ENCODE measurements at places on chromosomes 2 and 18. TPM values are rescaled to one million over a fixed set of nuclear protein-coding genes. Genes with fewer than 3 reads are reported as not detected.
A peak's percentile ranks its signal among the peaks of the same experiment; 100 is the strongest.

ERFE gene
- total RNA-seq: 0.53 TPM

KCNS3 gene
- 14.0 TPM for total RNA-seq

ATOH8 gene
- total RNA-seq: 5.3 TPM

LBX2 gene
- 6.9 TPM for total RNA-seq

THSD7B gene
- total RNA-seq: not detected

SERPINB7 gene
- total RNA-seq: not detected

GRCh38 chr2:118774458-118775133 is 72.9 kb downstream of the EN1 start:
- DNase-seq: peak; percentile 47

DNA sequence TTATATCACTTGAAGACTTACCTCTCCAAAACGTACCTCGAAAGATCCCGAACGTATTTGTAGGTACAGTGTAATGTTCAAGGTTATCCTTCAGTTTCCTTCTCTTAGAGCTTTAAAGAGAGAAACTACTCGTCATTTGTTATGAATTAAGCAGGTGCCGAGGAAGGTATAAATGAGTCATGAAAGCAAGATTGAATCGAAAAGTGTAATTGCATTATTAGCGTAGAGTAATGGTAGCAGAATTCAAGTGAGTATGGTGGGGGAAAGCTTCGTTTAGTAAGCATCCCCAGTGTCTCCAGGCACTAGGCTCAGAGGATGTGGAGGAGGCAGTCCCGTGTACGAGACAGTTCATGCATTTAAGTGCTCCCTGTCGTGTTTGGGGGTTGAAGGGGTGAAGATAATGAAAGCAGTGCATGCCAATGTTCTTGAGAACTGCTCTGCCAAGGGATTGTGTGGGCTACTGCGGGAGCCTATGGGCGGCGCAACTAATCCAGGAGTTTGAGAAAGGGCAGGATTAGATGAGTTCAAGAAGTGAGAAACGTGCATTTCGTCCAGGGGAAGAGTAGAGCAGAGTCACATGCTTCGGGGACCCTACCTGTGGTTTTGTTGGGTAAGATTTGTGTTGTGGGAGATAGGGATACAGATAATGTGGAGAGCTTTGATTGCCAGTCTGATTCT is 858 bp downstream of the POLR1B start:
- no peak for DNase-seq

- DNase-seq: no peak
Measured at GRCh38 chr2:134906726-134907125, 11.9 kb upstream of the CCNT2 start.

- DNase-seq: no peak
Measured at GRCh38 chr2:102141011-102141943, 1.3 kb upstream of the IL1R1 start.

- no peak for DNase-seq
Measured at GRCh38 chr2:29269095-29269764, 154.0 kb downstream of the CLIP4 start.

DNA sequence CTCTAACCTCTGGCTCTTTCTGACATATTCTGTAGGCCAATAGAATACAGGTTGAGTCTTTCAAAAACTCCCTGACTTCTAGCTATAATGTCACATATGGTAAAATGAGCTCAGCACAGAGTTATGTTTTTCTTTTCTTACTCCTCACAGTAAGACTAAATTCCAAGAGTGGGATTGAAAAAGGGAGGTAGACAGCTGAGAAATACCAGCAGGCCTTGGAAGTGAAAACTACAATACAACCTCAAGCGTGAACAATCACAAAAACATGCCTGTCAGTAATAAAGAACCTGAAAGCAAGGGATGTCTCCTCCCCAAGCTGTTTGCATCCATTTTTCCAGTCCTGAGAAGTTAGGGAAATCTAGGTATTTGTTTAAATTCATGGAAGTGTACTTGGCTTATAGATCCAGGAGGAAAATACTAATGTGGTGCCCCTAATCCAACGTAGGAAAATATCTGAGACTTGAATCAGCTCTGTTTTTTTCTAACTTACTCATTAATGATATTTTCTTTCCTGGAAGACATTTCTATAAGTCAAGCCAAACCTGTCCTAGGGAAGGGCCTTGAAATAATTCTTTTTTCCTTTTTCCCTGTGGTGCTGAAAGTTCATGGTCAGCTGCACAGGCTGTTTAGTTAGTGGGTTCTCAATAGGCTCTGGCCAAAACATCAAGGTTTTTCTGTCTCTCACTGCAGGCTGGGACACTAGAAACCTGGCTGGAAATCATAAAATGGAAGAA is 167.9 kb upstream of the SPATS2L start:
- DNase-seq: no peak

DNA sequence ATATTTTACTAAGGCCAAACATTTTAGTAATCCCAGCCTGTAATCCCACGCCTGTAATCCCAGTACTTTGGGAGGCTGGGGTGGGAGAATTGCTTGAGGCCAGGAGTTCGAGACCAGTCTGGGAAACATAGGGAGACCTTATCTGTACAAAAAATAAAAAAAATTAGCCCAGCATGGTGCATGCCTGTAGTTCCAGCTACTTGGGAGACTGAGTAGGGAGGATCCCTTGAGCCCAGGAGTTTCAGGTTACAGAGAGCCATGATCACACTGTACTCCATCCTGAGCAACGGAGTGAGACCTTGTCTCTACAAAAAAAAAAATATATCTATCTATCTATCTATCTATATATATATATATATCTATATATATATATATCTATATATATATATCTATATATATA is 19.1 kb downstream of the KLHL23 start:
- DNase-seq: no peak

All from Peyer's patch (tissue), 4 donors.